ENCODE measurements at places on chromosomes 16 and 17.

DNA sequence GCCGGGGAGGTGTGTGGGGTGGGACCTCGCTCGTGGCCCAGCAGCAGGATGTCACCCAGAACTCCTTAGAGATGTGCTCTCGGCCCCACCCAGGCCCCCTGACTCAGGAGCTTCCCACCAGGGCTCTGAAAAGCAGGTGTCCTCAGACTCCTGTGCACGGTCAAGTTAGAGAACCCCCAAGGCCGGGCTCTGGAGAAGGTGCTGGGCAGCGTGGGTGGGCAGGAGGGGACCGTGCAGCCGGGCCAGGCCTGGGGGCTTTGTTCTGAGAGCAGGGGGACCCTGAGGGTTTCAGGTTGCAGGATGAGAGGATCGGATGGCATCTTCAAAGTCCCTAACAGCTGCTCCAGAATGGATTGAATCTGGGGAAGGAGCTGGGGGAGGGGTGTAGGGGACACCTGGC lies 164.4 kb upstream of the CIBAR2 start:
- DNase-seq, result no peak
- no peak overlapping the region for H3K4me3 ChIP-seq
- no peaks in the 10 kb centered on the region for H3K4me1 ChIP-seq
- no peaks in the 10 kb centered on the region for H3K36me3 ChIP-seq

DNA sequence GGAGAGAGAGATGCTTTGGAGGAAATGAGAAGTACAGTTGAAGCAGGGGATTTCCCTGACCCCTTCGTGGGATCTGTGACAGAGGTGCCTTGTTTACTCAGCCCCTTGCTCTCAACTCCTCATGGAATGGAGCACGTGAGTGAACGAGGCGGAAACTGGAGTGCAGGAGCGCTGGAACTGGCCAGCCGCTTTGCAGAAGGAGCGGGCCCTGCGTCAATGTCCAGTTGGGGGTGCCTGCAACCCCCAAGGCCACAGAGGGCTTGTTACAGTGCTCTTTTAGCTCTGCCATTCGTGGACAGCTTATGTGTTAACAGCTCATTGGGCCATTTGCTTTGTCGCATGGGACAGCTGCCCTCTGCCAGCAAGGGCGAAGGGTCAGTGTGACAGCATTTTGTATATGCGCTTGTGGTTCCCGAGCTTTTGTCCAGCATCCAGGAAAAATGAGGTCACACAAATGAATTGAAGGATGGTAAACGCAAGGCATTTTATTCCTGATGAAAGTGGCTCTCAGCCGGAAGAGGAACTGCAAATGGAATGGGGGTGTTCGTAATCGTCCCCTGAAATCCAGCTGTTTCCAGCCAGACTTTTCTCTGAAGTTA lies 1395.1 kb downstream of the CDH8 start:
- no peak overlapping the region for H3K27ac ChIP-seq
- no peak for DNase-seq
- H3K36me3 ChIP-seq, result no peaks in the 10 kb centered on the region
- H3K4me1 ChIP-seq, result peaks cover 1% of the 10 kb centered on the region
- no peak overlapping the region for H3K4me3 ChIP-seq
- no peaks in the 10 kb centered on the region for H3K27me3 ChIP-seq

DNA sequence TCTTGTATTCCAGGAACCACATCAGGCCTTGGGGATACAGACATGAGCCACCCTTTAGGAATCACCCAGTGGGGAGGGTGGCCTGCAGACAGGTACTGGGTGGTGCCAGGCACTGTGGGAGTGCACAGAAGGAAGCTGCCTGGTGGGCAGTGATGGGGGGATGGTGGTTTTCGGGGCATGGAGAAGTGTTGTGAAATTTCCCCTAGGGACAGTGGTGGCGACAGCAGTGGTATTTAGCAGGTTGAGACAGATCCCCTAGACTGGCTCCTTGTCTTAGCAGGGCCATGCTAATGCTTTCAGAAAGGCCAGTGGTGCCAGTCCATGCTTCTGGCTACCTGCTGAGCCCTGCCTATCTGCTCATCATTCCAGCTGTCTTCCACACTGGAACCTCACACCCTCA lies 129.6 kb downstream of the SPACA3 start:
- H3K36me3 ChIP-seq, result no peaks in the 10 kb centered on the region
- H3K27me3 ChIP-seq, result no peaks in the 10 kb centered on the region
- no peak overlapping the region for H3K4me3 ChIP-seq
- H3K27ac ChIP-seq, result no peak overlapping the region
- H3K4me1 ChIP-seq, result no peaks in the 10 kb centered on the region

- H3K27ac ChIP-seq, result no peak overlapping the region
- no peaks in the 10 kb centered on the region for H3K4me1 ChIP-seq
- no peak for DNase-seq
- H3K27me3 ChIP-seq, result no peaks in the 10 kb centered on the region
- no peaks in the 10 kb centered on the region for H3K36me3 ChIP-seq
Measured at GRCh38 chr17:72311004-72311403, 190.2 kb downstream of the SOX9 start.

- DNase-seq, result peak; percentile 88
- no peaks in the 10 kb centered on the region for H3K36me3 ChIP-seq
- no peak overlapping the region for H3K4me3 ChIP-seq
Measured at GRCh38 chr16:87295259-87295658, 21.9 kb downstream of the C16orf95 start.

- no peaks in the 10 kb centered on the region for H3K36me3 ChIP-seq
- H3K27me3 ChIP-seq, result no peaks in the 10 kb centered on the region
- no peak overlapping the region for H3K27ac ChIP-seq
- no peak for DNase-seq
Measured at GRCh38 chr16:75810342-75810741, 84.1 kb upstream of the CPHXL start.

GRCh38 chr17:41510251-41511065 lies 5.0 kb upstream of the KRT13 start:
- H3K27me3 ChIP-seq, result no peaks in the 10 kb centered on the region
- DNase-seq, result peak; percentile 80
- H3K27ac ChIP-seq, result no peak overlapping the region
- H3K36me3 ChIP-seq, result no peaks in the 10 kb centered on the region
- peaks cover 6% of the 10 kb centered on the region for H3K4me1 ChIP-seq

DNA sequence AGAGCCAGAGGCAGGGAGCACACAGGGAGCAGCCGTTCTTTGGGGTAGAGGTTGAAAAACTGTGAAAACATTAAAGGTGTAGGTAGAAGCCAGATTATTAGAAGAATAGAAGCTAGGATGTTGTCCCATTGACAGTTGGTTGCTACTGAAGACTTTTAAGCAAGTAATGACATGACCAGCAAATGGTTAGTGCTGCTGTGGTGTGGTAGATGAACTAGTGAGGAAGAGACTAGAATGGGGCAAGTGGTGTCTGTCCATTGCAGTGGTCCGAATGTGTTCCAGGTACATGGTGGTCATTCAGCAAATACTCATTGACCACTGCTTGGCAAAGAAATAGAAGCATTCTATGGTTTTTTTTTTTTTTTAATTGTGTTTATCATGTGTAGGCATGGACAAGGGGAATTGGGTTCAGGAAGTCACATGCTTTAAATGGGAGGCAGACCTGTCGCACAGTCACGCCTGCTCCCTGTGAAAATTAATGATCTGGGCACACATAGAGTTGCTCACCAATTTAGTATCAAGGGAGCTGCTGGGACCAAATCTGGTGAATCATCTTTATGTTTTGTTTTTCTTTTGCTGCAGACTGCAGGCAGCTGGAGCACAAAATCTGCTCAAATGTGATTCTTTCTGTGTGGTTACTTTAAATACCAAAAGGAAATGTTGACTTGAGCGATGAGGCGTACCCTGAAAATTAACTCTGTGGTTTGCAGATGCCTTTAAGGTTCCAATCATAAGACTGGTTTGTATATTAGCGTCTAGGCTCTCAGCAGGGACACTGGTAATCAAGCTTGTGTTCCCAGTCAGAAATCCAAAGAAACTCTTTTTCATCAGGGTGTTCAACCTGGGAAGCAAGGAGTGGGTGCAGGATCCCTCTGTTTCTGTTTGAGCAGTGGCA lies 30.7 kb downstream of the YPEL2 start:
- no peak overlapping the region for H3K4me3 ChIP-seq
- peaks cover 21% of the 10 kb centered on the region for H3K4me1 ChIP-seq
- no peak for DNase-seq
- H3K27me3 ChIP-seq, result no peaks in the 10 kb centered on the region

DNA sequence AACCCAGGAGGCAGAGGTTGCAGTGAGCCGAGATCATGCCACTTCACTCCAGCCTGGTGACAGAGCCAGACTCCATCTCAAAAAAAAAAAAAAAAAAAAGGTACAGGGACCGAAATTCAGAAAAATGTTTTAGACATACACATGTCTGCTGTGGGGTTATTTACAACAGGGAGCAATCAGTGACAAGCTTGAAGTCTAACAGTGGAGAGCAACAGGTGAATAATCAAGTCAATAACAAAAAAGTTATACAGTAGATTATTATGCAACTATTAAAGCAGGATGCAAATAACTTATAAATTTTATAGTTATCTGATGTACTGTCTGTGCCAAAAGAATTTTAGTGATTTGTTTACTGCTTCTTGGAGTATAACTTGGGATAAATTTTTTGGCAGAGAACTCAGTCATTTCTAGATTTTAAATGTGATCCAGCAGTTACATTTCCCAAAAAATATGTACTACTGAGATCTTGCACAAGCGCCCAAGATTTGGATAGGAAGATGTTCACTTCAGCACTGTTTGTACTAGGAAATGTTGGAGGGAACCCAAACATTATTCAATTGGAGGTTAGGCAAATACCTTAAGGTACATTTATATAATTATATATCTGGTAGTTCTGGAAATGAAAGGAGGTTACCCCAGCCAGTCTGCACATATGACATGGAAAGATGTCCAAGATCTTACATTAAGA lies 34.1 kb downstream of the EEF2K start:
- H3K27ac ChIP-seq, result no peak overlapping the region
- no peaks in the 10 kb centered on the region for H3K36me3 ChIP-seq
- H3K27me3 ChIP-seq, result no peaks in the 10 kb centered on the region
- H3K4me3 ChIP-seq, result no peak overlapping the region

GRCh38 chr16:22425036-22425801 lies 50.8 kb upstream of the CDR2 start:
- no peaks in the 10 kb centered on the region for H3K27me3 ChIP-seq
- no peaks in the 10 kb centered on the region for H3K4me1 ChIP-seq
- no peak for DNase-seq
- H3K36me3 ChIP-seq, result peaks cover 2% of the 10 kb centered on the region
- H3K27ac ChIP-seq, result no peak overlapping the region

DNA sequence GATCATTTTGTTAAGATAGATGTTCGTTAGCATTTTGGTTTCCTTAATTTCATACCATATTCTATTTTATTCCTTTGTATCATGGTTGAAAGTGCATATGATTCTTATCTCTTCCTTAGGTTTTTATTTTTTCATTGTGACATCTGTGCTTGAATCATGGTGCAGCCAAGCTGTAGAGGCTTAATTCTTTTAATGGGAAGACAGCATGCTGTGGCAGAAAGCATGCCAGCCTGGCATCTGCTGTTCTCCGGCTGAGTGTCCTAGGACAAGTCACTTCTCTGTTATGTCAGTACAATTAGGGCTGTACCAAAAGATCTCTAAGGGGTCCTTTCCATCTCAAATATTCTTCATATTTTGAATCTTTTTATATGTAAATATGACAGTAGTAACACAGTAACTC lies 68.5 kb upstream of the PMFBP1 start:
- no peak for DNase-seq
- H3K27me3 ChIP-seq, result no peaks in the 10 kb centered on the region
- H3K36me3 ChIP-seq, result no peaks in the 10 kb centered on the region
- no peak overlapping the region for H3K27ac ChIP-seq
- H3K4me3 ChIP-seq, result no peak overlapping the region

DNA sequence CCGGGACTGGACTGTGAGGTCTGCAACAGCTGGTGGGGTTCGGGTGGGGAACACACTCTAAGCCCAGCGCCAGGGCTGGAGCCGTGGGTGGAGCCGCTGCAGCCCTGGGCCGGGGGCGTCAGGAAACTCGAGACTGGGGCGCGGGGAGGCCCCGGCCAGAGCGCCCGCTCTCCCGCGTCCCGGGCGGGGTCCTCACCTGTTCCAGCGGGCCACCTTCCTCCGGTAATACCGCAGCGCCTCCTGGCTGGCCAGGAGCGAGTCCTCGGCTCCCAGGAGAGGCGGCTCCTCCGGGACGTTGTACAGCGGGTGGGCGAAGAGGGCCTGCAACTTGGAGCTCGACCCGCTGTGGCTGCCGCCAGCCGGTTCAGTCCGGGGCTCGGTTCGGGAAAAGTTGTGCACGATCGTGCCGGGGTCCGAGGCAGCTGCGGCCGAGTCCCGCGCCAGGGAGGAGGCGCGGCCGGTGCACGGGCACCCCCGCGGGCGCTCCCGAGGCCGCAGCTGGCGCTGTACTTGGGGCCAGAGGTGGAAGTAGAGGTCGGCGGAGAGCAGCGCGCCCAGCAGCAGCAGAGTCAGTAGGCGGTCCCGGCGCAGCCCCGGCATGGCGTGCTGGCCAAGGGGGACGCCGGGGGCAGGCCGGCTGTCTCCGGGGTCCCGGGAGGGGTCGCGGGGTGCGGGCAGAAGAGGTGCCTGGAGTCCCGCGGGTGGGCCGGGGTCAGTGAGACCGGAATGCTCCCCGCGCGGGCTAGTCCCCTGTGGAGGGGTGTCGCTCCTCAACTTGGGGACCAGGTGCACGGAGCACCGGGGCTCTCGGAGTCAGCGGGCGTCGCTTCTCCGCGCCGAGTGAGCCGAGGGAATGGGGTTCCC lies 868 bp downstream of the FAM20A start:
- no peaks in the 10 kb centered on the region for H3K27me3 ChIP-seq
- peak overlapping the region; percentile 74 for H3K4me3 ChIP-seq
- DNase-seq, result peak; percentile 74
- H3K4me1 ChIP-seq, result peaks cover 11% of the 10 kb centered on the region
- peak overlapping the region; percentile 85 for H3K27ac ChIP-seq

GRCh38 chr16:55280587-55280986 lies 43.4 kb upstream of the IRX6 start:
- no peaks in the 10 kb centered on the region for H3K36me3 ChIP-seq
- no peaks in the 10 kb centered on the region for H3K27me3 ChIP-seq
- no peaks in the 10 kb centered on the region for H3K4me1 ChIP-seq

DNA sequence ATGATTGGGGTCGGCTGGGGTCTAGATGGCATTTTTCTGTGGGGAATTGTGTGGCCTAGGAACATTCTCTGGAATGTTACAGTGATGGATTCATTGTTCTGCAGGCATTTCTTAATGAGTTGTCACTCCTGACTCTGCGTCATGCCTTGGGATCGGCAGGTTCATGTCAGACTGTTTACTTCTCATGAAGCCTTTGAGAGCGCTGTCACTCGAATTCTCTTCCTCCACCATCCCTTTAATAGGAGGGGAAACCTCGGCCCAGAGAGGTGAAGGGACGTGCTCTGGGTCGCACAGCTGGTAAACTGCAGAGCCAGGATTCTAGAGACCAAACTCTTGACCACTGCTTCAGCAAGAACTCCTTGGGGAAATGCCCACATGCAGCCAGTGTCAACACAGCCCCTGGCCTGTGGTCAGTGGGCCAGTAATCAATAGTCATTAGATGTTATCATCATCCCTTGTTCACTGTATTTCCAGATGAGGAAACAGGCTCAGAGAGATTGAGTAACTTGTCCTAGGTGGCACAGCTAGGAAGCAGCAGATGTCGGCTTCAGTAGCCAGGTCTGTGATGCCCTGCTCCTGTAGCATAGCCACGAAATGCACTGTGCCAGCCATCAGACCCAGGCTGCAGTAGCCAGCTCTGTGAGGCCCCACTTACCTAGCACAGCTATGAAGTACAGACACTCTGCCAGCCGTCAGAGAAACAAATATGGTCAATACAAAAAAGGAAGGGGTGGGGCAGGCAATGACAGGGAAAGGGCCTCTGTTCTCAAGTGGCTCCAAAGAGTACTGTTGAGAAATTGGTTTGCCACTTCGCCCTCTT lies 259.0 kb downstream of the CPPED1 start:
- DNase-seq, result no peak
- no peaks in the 10 kb centered on the region for H3K36me3 ChIP-seq
- H3K27me3 ChIP-seq, result no peaks in the 10 kb centered on the region
- H3K4me1 ChIP-seq, result no peaks in the 10 kb centered on the region
- H3K27ac ChIP-seq, result no peak overlapping the region
- H3K4me3 ChIP-seq, result no peak overlapping the region
